ENCODE measurements at places on chromosomes 4 and X.

DNA sequence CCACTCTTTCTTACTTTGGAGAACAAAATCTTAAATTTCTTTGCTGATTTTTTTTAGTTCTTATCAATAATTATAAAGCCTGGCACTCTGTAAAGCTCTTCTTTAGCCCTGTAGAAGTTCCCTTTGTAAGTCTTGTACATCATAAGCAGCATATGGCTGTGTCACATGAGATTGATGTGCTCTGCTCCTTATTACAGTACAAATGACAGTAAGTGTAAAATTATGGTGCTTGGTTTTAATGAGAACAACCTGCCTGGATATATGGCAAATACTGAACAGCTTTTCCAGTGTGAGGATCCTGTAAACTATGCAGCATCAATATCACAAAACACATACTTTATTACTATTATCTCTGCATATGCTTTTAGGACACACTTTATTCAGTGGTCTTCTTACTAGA is 145.9 kb upstream of the GNPDA2 start:
- DNase-seq: no peak

- no peak for DNase-seq
These were observed at the start of gene CFP for GRCh38 chrX:47629419-47630200. Gene CFP, minus strand, starts transcription at chrX:47629930. Its CDS starts 86 bp downstream, at chrX:47629844.

- no peak for DNase-seq
These were observed 116.6 kb downstream of the PTCHD1 start for GRCh38 chrX:23451266-23451665.

- no peak for DNase-seq
These were observed 983.4 kb upstream of the ADGRL3 start for GRCh38 chr4:60216752-60217151.

Data from naive B cell (primary cell).